NCI-H1417 treated with DMSO at 0.1 percent for 48 hours (cell line): ENCODE measurements at places on chromosomes 16 and 17.

- DNase-seq: no peak
Observed at GRCh38 chr17:82959242-82959930, 119.6 kb upstream of the ZNF750 start.

GRCh38 chr17:73280191-73280590 lies 18.5 kb upstream of the CPSF4L start:
- no peak for DNase-seq

- no peak for DNase-seq
Observed at GRCh38 chr16:5944971-5945370, 847.4 kb upstream of the EEF2KMT start.

DNA sequence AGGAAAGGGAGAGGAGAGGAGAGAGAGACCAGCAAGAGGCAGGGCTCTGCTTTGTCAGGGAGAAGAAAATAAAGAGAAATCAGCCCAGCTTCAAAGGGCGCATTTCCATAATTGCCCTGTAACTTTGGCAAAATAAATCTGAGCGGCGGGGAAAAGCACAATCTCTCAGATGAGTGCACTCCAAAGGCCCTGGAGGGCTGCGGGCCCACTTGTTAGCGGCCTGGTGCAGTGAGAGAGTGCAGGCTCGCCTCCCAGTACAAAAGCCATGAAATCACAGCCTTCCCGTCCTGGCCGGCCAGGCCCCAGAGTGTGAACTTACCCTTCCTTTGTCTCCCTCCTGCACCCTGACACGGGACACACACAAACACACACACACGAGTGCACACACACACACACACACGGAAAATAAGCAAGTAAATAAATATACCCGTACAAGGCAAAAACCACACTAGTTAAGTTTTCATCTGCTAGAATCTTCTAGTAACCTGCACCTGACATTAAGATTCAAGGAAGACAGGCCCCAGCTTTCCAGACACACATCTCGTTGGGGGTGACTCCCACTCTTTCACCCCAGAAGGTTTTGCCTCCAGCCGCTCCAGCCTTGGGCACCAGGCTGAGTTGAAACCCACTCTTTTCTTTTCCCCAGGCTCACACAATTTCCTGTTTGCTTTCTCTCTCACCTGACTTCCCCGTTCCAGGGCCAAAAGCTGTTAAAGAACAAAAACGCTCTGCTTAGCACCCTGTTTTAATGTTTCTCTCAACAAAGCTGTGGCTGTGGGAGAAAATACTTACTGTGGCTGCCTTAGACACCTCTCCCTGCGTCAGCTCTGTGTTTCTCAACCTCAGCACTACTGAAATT lies 8.5 kb downstream of the IRX3 start:
- no peak for DNase-seq

- no peak for DNase-seq
Observed at GRCh38 chr17:47204722-47205418, 4.3 kb upstream of the MYL4 start.

- DNase-seq: no peak
Observed at GRCh38 chr16:46982335-46982734, 8.9 kb upstream of the DNAJA2 start.

GRCh38 chr17:39751016-39751543 lies 13.3 kb downstream of the GRB7 start:
- no peak for DNase-seq
